ENCODE measurements at places on chromosomes 6 and 20.

DNA sequence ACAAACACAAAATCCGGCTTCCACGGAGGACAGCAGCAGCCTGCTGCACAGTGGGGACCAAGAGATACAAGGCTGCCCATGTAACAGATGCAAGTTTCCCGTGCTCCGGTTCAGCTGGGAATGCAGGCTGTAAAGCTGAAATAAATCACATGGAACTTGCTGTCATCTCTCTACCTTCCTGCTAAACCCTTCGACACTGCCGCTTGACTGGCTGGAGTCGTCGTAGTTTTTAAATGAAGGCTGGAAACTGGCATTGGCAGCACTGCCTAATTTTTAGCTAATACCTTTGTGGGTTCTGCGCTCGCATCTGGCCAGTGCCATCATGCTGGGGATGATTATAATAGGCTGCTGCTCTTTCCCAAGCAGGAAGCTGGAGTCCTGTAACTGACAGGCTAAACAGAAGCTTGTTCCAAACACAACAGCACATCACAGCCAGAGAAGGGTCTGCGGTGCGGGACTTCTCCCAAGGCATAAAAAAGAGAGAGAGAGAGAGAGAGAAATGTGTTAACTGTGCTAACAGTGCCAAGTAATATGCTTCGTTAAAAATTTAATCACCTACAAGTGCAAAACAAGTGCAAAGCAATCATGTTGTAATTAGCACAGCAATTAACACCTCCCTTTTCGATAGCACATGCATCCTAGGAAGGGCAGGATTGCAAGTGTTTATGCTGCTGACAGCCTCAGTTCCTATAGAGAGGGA lies 146.1 kb downstream of the TFAP2A start:
- no peak for DNase-seq

- no peak for DNase-seq
Measured at GRCh38 chr20:32231245-32231644, 23.6 kb downstream of the POFUT1 start.

DNA sequence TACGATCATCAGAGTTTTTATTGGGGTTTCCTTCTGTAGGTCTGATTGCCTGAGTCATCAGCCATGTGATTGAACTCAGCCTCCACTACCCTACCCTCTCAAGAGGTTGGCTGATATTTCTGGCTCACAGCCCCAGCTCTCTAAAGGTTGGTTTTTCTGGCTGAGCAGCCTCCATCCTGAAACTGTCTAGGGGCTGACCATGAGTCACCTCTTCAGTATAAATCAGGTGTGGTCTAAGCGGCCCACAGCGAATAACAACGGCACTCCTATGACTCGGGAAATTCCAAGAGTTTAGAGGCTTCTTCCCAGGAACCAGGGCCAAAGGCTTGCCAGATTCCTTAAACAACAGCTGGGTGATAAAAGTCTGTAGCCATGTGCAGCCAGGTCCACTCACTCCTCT lies 115.5 kb downstream of the SOD2 start:
- DNase-seq = no peak

- DNase-seq = no peak
Measured at GRCh38 chr20:50550531-50550930, 40.3 kb downstream of the PTPN1 start.

- DNase-seq = peak; percentile 78
Measured at GRCh38 chr6:31652925-31653724, 664 bp upstream of the BAG6 start.

DNA sequence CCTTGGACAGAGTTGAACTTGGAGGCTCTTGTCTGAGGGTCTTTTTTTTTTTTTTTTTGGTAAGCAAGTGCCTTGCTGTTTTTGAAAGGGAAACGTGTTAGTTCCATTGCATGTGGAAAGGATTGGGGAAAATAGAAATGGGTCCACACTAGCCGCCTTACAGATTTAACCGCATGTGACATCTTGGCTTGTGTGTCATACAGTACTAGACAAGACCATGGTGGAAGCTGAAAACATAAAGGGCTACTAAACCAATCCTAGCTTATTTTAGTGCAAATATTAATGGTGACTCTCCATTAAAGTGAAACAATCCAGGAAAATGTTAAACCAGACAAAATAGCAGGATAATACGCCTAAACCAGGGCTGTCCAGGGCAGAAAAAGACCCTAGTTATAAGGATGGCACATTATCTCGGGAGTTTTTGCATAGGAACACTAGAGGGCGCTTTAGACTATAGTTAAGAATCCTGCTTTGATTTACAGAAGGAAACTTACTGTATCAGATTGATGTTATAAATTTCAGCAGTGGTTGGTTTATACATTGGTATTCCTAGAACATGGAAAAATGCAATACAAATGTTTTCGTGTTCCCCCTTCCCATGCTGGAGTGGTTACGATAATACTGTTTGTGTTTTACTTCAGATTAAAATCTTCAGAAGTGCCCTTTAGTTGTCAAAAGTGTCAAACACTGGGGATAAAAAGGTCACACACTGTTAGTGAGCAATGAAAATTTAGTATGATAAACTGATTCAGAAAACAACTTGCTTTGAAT lies 59.8 kb upstream of the DEK start:
- DNase-seq = peak; percentile 3

- no peak for DNase-seq
Measured at GRCh38 chr6:66865771-66866170, 1158.7 kb upstream of the EYS start.

DNA sequence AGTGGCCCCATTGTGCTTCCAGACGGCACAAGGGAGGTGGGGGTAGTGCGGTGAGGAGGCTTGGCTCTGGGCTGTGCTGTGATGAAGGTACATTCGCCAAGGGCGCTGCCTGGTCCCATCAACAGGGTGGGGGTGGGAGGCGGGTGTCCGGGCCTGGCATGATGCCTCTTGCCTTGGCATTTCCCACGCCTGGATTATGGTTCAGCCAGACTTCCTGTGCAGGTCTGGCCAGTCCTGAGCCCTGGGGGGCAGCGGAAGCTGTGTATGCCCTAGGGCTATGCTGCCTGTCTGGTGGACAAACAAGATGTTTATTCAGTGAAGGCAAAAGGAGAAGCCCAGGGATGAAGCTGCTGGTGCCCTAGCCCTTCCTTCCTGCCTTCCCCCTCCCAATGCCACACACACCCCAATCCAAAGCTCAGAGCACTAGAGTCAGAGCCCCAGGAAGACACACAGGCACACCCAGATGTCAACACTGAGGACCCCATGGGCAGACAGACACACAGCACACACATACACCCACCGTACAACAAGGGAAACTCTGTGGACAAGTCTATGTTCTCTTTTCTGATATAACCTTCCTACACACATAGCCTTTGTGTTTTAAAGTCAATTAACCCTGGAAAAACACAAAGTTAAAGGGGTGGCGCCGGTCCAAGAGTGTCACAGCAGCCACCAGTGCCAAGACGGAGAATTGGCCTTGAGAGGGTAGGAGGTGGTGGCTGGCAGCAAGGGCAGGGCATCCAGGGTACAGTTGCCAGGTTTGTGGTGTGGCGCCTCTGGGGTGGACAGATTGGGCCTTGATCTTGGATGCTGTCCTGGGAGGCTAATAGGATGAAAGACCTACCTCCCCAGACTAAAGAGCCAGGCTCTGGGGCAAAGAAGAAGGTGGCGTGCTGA lies 54.7 kb upstream of the SAYSD1 start:
- no peak for DNase-seq

- peak; percentile 25 for DNase-seq
Measured at GRCh38 chr6:28488916-28489365, 26.7 kb downstream of the GPX6 start.

- DNase-seq = no peak
Measured at GRCh38 chr6:39956936-39957335, 22.7 kb upstream of the MOCS1 start.

DNA sequence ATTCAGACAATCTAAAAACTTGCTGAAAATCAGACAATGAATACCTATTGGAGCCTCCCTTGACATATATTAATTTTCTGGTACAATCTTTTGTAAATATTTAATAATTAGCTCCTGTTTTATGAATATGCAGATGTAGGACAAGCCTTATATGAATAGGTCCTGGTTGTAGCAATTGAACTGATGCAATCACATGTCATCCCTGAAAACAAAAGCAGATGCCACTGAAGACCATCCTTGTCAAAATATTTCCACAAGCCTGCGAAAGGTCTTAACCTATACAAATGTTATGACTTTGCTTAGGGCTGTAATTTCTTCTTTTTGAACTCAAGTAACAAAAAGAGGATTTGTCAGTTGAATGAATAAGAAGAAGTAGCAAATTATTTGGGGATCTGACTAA lies 722.1 kb downstream of the EYS start:
- DNase-seq = no peak

GRCh38 chr20:37359836-37360235 lies 13.9 kb downstream of the SRC start:
- no peak for DNase-seq

- DNase-seq = no peak
Measured at GRCh38 chr6:34816635-34817301, 24.9 kb downstream of the BLTP3A start.

DNA sequence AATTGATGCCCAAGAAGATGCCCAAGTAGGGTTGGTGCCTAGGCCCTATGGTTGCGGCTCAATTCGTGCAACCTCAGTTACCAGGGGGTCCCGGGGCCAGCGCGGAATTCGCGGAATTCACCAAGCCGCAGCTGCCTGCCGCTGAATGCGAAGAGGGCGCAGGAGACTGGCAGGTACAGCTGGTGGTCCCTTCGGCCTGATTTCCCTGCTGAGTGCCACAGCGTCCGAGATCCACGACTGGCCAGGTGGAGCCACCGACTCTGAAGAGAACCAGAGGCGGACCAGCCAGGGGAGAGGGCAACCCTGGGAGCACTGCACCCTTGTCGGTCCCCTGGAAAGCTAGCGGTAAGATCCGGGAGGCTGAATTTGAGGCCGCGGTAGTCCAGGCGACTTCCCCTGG lies 6.8 kb upstream of the TFAP2D start:
- no peak for DNase-seq

DNA sequence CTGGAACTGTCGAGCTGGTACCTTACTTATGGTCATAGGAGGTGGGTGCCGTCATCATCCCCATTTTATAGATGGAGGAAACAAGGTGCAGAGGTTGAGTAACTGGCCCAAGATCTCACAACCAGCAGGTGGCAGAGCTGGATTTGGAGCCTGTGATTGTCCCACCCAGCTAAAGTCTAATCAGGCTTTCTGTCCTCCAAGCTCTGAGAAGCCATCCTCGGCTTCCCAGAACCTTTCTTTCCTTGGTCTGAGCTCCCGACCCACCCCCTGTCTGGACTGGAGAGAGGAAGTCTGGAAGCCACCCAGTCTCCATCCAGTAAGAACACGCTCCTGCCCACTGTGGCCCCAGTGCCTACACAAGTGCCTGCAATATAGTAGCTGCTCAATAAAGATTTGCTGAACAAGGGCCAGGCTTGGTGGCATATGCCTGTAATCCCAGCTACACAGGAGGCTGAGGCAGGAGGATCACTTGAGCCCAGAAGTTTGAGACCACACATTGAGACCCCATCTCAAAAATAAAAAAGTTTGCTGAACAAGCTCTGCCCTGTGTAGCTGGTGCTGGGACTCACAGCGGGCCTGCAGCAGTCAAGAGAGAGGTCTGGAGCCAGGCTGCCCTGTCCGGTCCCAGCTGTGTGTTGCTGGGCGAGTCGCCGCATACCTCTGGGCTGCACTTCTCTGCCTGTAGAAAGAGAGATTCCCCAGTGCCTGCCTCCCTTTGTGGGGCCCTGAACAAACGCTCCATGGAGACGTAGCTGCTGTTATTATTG lies 32.5 kb upstream of the DLGAP4 start:
- DNase-seq = no peak

- no peak for DNase-seq
Measured at GRCh38 chr6:14464055-14464454, 346.5 kb downstream of the CD83 start.

DNA sequence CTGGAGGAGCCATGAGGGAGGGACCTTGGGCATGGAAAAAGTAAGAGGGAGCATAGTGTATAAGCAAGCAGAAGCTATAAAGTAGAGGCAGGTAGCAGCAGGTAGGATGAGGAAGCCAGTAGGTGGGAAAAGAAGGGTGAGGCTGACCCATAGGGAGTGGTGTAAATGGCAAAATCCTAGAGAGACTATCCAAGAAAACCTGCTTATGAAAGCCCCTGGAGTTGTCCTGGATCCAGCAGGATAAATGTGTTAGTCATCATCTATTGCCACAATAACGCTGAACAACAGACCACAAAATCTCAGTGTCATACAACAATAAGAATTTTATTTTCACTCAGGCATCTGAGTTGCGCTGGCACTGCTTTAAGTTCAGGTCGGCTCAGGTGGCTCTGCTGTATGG lies 30.2 kb downstream of the CHD6 start:
- DNase-seq = no peak

GRCh38 chr6:121305957-121306607 lies 28.2 kb downstream of the TBC1D32 start:
- DNase-seq = no peak

GRCh38 chr6:64580346-64580745 lies 944.7 kb downstream of the PHF3 start:
- no peak for DNase-seq

GRCh38 chr20:57108742-57109570 lies 157.5 kb downstream of the BMP7 start:
- DNase-seq = no peak

- no peak for DNase-seq
Measured at GRCh38 chr6:6908121-6908520, 199.6 kb upstream of the RREB1 start.

- DNase-seq = no peak
Measured at GRCh38 chr6:170038251-170038650, 252.6 kb downstream of the DLL1 start.

DNA sequence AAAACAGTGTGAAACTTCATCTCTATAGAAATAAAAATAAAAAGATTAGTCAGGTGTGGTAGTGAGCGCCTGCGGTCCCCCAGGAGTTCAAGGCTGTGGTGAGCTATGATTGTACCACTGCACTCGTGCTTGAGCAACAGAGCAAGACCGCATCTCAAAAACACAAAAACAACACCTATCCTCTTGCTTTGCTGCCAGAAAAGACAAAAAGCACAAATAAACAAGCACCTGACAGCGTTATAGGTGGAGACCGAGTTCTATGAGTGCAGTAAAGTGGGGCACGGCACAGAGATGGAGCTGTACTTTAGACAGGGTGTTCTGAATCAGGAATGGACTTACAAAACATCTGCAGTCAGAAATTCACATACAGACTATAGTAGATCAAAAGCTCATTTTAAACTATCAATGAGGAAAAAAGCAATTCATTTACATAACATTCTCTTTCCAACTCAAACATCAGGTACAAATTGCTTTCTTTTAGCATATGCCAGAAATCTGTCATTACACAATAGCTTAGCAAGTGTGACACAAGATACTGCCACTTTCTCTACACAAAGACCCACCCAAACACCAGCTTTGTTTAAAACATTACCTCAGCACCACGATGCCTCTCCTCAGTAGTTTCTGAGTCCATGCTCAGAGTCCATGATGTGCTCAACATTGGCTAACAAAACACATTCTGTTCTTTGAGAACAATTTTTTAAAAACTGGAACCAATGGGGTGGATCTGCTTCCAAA lies 10.1 kb downstream of the EZR start:
- DNase-seq = no peak

DNA sequence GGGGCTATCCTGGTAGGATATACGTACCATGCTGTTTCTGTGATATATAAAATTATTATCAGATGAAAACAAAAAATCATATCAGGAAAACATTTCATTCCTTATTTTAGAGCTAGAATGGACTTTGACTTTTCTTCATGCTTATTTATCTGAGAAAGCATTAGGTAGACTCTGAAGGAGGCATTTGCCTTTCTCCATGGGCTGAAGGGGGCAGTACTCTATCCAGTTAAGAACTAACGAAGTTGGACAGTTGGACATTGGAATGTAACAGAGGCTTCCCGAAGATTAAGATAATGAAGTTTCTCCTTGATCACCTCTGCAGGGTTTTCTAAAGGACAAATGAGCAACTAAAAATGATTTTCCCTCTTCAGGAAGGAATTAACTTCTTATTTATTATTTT lies 233.9 kb downstream of the SAMD5 start:
- DNase-seq = no peak
